ENCODE measurements at places on chromosomes 7 and 10.

DNA sequence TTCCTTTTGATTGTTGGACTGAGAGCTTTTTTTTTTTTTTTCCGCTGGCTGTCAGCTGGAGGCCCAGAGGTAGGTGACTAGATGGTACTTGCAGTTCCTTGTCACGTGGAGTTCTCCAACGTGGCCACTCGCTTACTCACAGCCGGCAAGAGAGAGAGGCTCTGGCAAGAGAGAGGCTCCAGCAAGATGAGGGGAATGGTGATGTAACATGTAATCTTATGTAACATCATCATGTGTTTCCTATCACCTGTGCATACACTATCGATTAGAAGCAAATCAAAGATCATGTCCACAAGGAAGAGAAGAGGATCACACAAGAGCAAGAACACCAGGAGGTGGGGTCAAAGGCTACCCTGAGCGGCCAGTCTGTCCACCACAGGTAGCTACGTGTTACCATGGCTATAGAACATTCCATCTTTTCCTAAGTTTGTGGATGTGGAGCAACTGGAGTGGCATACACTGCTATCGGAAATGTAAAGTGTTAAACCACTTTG lies 4.0 kb upstream of the BORCS7 start:
- no peak for DNase-seq

DNA sequence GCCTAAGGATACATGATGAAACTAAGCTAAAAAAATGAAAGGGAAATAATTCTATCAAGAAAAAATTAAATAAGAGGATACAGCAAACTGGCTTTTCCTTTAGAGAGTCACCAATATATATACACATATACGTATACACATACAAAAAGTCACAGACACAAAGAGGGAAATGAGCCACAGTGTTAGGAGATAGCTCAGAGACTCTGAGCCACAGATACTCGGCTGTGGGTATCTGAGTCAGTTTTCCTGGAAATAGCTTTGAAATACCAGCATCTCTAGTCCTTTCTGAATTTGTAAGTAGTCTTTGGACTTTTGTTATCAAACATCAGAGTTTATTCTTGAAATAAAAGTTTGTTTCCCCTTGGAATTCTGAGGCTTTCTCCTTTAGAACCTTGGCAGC lies 111.8 kb downstream of the TBXAS1 start:
- DNase-seq: no peak

DNA sequence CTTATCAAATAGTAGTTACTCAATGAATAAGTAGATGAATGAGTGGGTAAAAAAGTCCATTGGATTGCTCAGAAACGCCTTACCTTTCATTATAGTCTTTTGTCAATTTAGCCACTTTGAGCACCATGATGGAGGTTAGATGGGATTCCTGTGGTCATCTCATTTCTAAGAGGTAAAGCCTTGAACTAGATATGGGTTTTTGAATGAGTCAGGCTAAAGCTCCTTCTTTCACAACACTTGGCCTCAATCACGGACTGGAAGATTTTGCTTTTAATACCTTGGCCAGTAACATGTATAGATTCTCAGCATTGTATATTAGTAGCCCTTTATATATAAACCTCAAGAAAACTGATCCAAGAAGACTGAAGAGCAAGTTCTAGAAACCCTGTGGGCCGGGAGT lies 99.7 kb upstream of the CCDC6 start:
- DNase-seq: no peak

DNA sequence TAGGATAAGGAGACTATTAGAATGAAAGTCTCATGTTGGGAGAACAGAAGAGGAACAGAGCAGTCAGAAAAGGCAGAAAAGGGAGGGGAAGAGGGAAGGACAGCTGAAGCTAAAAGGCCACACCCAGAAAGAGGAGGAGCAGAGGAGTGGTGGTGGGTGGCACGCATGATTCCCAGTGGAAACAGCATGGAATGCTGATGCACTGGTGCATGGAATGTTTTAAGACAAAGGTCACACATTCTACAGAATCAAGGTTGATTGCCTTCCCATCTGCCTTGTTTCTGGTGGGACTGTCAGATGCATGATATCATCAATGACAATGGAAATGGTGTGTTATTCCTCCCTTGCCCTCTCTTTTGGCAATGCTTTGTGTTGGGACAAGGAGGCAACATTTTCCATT lies 285.4 kb upstream of the MKI67 start:
- DNase-seq: no peak

DNA sequence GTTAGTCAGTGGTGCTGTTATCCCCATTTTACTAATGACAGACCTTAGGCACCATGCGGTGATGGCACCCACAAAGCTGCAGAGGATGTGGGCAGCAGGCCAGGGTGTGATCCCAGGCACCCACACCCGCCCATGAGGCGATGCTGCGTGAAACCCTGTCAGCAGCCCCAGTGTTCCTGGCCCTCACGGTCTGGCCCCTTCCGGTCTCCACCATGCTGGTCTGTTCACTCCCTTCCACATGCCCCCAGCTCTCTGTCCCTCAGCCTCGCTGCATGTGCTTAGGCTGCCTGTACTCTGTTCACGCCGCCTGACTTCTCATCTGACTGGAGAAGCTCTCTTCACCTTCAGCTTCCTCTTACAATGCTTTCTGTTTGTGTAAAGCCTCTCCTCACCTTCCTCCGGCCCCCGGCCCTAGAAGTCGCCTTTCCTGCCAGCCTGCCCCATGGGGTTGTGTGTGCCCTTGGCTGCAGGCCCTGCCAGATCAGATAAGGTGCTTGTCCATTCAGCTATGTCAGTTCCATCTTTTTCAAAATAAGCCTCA lies 17.6 kb upstream of the ORAI2 start:
- peak; percentile 74 for DNase-seq

DNA sequence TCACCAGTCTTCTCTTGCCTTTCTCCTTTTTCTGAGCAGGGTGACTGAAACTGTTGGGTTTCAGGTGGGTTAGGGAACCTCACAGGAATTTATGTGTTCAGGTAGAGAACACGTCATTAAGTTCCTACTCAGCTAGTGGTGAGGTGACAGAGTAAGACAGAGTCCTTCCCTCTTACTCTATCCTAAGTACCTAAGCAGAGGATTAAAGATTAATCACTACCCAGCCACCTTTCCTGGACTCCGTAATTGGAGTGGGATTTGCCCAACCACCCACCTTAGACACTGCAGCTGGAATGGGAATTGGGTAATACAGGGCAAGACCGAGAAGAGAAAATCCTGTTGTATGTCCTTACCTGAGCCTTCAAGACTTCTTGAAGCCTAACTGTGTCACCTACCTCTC lies 158.1 kb downstream of the LRRC4 start:
- DNase-seq: no peak

- no peak for DNase-seq
Observed at GRCh38 chr7:26101361-26102151, 50.4 kb upstream of the NFE2L3 start.

All from NAMALWA (cell line).